Adipose tissue (tissue), 3 donors: ENCODE measurements at places on chromosomes 7 and 10. TPM values are rescaled to one million over a fixed set of nuclear protein-coding genes. Genes with fewer than 3 reads are reported as not detected.

The TMEM273 gene
- 26.4 TPM for polyA plus RNA-seq

The TMEM213 gene
- polyA plus RNA-seq = 0.15 TPM

The UNCX gene
- polyA plus RNA-seq = not detected

The CAMK1D gene
- 8.4 TPM for polyA plus RNA-seq

The SLC18A3 gene
- polyA plus RNA-seq = not detected

The TMEM139 gene
- 9.8 TPM for polyA plus RNA-seq

The ITGB8 gene
- polyA plus RNA-seq = 4.5 TPM

The CH25H gene
- polyA plus RNA-seq = 20.7 TPM

The AGMO gene
- 1.7 TPM for polyA plus RNA-seq

The OR13A1 gene
- 0.08 TPM for polyA plus RNA-seq

The PRPS1L1 gene
- not detected for polyA plus RNA-seq

The SLC13A1 gene
- polyA plus RNA-seq = not detected

The LBX1 gene
- polyA plus RNA-seq = not detected

The CHN2 gene
- polyA plus RNA-seq = 7.8 TPM

The CPED1 gene
- 13.9 TPM for polyA plus RNA-seq

The IGF2BP3 gene
- polyA plus RNA-seq = 0.07 TPM

The C10orf105 gene
- polyA plus RNA-seq = 0.22 TPM

The CTAGE6 gene
- polyA plus RNA-seq = not detected

The ARHGEF5 gene
- polyA plus RNA-seq = 4.7 TPM
